ENCODE measurements at places on chromosomes 7 and 10.

- DNase-seq: no peak
Measured at GRCh38 chr7:50304129-50304910, at the start of gene IKZF1. IKZF1 (plus strand) TSS chr7:50304716; CDS start chr7:50319062, 14,346 bp downstream.

- peak; percentile 66 for DNase-seq
Measured at GRCh38 chr7:148698397-148699023, at the start of gene CUL1. CUL1 (plus strand) TSS chr7:148698903; CDS start chr7:148730123, 31,220 bp downstream.

DNA sequence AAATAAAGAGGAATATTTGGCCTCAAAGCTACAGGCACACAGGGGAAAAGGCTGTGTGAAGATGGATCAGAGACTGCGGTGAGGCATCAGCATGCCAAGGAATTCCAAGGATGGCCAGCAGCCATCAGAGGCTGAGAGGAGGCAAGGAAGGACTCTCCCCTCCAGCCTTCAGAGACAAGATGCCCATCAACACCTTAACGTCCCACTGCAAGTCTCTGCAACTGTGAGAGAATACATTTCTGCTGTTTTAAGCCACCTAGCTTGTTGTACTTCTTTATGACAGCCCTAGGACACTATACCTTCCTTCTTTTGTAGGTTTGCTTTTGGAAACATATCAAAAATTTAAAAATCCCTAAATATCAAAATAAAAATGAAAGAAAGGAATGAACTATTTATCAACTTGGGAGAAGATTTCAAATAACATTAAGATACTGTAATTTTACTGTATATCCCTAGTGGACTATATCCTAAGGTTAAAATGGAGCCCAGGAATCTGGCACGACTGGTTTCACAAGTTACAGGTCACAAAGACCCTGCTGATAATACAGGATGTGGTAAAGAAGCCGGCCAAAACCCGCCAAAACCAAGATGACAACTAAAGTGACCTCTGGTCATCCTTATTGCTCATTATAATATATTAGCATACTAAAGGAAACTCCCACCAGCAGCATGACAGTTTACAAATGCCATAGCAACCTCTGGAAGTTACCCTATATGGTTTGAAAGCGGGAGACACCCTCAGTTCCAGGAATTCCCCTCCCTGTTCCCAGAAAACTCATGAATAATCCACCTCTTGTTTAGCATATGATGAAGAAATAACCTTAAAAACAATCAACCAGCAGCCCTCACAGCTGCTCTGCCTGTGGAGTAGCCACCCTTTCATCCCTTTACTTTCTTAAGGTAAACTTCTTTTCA is 185.2 kb downstream of the AVL9 start:
- no peak for DNase-seq

GRCh38 chr10:114629083-114629823 is 28.8 kb downstream of the ABLIM1 start:
- no peak for DNase-seq

DNA sequence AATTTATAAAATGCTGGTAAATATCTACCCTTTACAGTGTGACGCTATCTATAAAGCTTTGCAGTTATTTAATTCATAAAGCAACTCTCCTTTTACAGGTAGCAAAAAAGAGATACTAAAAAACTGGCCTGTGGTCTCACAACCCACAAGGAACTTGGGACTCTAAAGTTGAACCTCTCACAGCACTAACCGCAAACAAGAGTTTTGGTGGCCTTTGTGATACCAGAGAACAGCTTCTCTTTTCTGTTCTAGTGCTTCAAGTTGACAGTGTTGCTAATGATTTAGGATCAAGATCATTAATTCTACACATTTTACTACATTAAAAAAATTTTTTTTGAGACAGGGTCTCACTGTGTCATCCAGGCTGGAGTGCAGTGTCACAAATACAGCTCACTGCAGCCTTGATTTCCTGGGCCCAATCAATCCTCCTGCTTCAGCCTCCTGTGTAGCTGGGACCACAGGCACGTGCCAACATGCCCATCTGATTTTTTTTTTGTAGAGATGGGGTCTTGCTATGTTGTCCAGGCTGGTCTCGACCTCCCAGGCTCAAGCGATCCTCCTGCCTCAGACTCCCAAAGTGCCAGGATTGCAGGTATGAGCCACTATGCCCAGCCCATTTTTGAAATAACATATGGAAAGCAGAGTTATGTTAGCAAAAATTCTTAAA is 56.0 kb upstream of the ST8SIA6 start:
- no peak for DNase-seq

- DNase-seq: no peak
Measured at GRCh38 chr10:97707134-97707861, 6.2 kb upstream of the MARVELD1 start.

- DNase-seq: no peak
Measured at GRCh38 chr7:87479951-87480350, 4.5 kb upstream of the ABCB4 start.

DNA sequence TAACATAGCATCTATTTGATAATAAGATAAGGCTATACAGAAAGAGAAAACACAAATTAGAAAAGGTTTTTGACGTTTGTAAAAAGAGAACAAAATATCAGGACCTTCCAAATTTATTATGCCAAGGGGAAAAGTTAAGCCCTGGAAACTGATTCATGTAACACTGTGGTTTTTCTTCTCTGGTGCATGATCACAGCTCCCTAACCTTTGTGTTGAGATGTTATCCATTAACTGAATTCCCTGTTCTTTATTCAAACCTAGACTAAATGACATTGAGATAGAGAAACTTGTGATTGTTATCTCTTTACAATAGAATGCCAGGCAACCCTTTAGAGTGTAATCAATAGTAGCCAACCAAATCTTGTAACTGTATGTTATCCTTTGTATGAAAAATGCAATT is 141.5 kb upstream of the NRG3 start:
- DNase-seq: no peak

GRCh38 chr7:148983200-148984146 is 44.8 kb downstream of the PDIA4 start:
- DNase-seq: peak; percentile 74

- DNase-seq: no peak
Measured at GRCh38 chr10:43170491-43170890, 32.2 kb downstream of the CSGALNACT2 start.

- DNase-seq: no peak
Measured at GRCh38 chr10:79403441-79404230, 41.8 kb downstream of the ZCCHC24 start.

DNA sequence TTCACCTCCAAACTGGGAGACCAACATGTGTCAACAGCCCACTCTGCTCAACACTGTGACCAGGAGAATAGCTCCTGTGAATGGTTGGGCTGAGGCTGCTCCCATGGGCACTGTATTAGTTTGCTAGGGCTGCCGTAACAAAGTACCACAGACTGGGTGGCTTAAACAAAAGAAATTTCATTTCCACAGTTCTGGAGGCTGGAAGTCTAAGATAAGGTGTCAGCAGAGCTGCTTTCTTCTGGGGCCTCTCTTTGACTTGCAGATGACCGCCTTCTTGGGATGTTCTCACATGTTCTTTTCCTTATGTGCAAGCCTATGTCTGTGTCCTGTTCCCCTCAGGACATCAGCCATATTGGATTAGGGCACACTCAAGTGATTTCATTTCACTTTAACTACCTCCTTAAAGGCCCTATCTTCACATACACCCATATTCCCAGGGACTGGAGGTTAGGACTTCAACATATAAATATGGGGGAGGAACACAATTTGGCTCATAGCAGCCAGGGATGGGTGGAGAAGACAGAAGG is 90.3 kb downstream of the CPED1 start:
- no peak for DNase-seq

GRCh38 chr7:85997515-85997914 is 646.2 kb upstream of the GRM3 start:
- no peak for DNase-seq

DNA sequence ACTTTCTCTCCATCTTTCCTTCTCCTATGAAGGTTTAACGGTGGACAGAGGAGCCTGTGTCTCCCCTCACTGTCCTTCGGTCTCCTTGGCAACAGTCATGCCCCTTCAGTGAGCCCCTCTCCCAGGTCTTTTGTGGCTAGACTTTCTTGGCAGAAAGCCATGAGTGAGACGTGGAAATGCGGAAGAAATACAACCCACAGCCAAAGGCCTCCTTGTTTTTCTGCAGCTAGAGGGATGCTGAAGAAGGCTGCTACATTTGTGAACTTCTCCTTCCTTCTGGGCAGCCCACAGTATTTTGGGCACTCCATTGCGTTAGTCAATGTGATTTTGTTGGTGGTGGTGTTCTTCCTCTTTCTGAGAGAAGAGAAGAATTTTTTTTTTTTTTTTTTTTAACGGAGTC is 333.7 kb upstream of the PODXL start:
- no peak for DNase-seq

GRCh38 chr7:116797612-116798011 is 64.8 kb upstream of the CAPZA2 start:
- no peak for DNase-seq

DNA sequence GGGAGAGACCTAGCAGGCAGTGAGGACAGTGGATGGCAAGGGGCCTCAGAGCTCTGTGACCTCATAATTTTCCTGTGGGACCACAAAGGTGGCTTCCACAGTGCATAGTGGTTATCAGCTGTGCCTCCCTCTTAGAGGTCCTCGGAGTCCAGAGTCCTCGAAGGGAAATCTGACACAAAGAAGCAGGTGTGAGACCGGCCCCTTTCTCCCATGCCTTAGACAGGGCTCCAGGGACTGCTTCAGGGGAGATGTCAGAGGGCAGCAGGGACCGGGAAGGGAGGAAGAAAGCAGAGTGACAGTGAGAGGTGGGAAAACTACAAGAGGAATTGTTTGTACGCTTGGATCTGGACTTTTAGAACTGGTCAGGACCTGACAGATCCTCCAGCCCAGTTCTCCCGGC is 66.3 kb downstream of the BAMBI start:
- no peak for DNase-seq

DNA sequence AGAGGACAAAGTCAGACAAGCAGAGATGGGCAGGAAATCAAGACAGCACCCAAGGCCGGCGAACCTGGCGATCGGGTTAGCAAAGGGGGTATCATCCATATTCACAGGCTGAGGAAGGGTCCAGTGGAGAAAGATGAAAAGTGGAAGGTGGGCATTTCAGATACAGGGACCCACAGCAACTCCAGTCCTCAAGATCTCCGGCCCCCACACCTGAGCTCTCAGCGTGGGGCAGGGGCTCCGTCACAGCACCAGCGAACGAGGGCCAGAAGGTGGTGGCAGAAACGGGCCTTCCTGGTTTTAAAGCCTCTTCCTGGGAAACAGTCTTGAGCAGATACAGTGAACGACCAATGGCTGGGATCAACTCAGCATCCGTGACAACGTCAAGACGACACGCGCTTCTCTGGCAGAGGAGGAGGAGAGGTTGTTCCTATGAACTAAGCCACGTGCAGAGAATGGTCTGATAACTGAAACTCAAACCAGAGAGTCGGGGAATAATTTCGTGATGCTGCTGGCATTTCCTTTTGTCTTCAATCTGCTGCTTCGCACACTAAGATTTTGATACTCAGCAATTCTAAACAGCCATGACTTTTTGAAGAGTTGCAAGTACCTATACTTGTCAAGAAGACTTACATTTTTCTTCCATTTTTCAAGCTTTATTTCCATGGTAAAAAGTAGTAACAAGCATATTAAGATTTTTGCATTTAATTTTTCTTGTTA is 219.8 kb downstream of the ZMYND11 start:
- DNase-seq: no peak

DNA sequence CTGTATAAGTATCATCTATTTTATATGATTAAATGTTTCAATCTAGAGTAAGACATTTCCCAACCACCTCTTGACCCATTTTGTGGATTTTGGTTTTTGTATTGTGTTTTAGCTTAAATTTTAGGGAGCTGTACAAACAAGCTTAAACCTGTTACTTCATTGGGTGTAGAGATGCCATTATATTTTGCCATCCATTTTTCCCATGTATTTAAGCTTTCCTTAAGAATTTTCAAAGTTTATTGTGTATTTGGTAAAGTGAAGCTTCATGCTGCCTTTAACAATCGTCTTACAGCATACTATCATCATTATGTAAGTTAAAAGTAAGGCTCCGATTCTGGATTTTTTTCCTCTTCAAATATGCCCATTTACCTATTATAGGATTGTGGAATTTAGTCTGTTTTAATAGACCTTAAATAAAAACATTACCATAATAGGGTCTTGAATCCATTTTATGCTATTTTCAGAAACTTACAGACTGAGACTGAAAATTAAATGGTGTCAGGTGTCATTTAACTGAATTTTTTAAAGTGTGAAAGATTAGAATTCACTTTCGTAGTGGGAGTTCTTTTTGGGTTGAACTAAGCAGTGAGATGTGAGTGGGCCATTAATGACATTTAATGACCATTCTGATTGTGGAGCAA is 2.2 kb downstream of the KMT2E start:
- DNase-seq: no peak

DNA sequence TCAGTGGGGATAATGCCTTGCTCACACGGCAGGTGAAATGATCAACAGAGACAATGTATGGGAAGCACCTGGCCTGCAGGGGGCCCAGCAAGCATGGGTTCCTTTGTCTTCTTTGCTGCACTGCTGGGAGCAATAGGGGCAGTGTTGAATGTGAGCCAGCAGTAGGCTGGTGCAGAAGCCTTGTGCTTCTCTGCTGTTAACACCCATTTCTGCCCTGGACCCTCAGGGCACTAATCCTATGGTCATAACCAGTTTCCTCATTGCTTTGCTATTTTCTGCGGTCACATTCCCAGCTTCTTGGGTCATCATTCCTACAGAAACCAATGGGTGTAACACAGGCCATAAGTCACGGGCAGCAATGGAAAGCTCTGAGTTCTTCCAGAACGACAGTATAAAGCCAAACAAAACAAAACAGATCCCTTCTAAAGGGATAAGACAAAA is 10.9 kb upstream of the LGI1 start:
- DNase-seq: no peak

- no peak for DNase-seq
Measured at GRCh38 chr7:75989500-75990388, 4.7 kb downstream of the TMEM120A start.

- no peak for DNase-seq
Measured at GRCh38 chr7:30446266-30446665, 32.3 kb downstream of the NOD1 start.

GRCh38 chr10:66990143-66990830 is 64.5 kb downstream of the LRRTM3 start:
- DNase-seq: no peak

- DNase-seq: peak; percentile 11
Measured at GRCh38 chr7:116236020-116236630, 25.8 kb downstream of the TES start.

DNA sequence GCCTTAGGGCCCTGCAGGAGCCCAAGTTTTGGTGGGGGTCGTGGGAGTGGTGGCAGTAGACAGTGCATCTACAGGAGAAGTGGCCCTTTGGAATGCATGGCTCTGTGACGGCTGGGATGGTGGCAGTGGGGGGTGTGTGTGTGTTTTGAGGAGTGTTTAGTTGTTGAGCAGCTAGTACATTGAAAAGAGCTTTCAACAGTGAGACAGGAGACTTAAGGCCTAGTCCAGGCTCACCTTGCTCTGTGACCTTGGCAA is 27.1 kb downstream of the ZNF775 start:
- DNase-seq: no peak

DNA sequence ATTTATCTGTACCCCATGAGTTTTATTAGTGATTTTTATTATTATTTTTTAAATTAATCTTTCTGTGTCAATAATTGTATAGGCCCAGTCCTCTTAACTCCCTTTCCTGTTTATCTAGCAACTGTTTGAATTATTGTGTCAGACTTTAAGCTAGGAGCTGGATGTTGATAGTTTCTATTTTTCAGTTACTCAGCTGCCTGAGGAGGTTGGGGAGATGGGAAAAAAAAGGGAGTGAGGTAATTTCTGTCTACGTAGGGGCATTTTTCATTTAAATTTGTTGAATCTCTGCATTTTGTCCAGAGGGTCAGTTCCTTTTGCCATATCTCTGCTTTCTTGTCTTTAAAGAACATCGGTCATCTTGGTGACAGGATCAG is 5.0 kb upstream of the ZNF518A start:
- no peak for DNase-seq

Measured in activated naive CD8-positive, alpha-beta T cell treated with anti-CD3 and anti-CD28 coated beads, Interleukin-2, amount 50 U/mL, for 16 hours (primary cell).